ENCODE measurements at places on chromosomes 5 and 9. TPM values are rescaled to one million over a fixed set of nuclear protein-coding genes. Genes with fewer than 3 reads are reported as not detected.

The FBXO38 gene
- 32.9 TPM for total RNA-seq

The CD74 gene
- 3.8 TPM for total RNA-seq

The ACSL6 gene
- total RNA-seq, result 0.13 TPM

The ANKRD34B gene
- not detected for total RNA-seq

The ZNF782 gene
- 2.1 TPM for total RNA-seq

The STKLD1 gene
- under 0.01 TPM for total RNA-seq

The KLHL3 gene
- total RNA-seq, result 0.53 TPM

The ISOC1 gene
- 9.9 TPM for total RNA-seq

The SPATA24 gene
- 7.3 TPM for total RNA-seq

The DYNC2I2 gene
- total RNA-seq, result 27.4 TPM

The STK10 gene
- total RNA-seq, result 12.6 TPM

The PAEP gene
- total RNA-seq, result not detected

The PFN3 gene
- not detected for total RNA-seq

The NR2F1 gene
- total RNA-seq, result 1.6 TPM

The SARDH gene
- total RNA-seq, result under 0.01 TPM

The ZNF883 gene
- total RNA-seq, result 1.2 TPM

The CDH10 gene
- not detected for total RNA-seq

The TMEM245 gene
- 37.1 TPM for total RNA-seq

The SLC1A1 gene
- total RNA-seq, result 1.4 TPM

The IFNA21 gene
- not detected for total RNA-seq

The IL13 gene
- not detected for total RNA-seq

The CCNO gene
- 1.8 TPM for total RNA-seq

The C5orf52 gene
- not detected for total RNA-seq

The ZNF483 gene
- total RNA-seq, result 0.26 TPM

The PCDHGB6 gene
- 1.5 TPM for total RNA-seq

The PDGFRB gene
- total RNA-seq, result 1.6 TPM

The PCDHB12 gene
- total RNA-seq, result 0.13 TPM

The C5orf58 gene
- total RNA-seq, result not detected

The SH2D3C gene
- total RNA-seq, result not detected

The PCDHGC4 gene
- 0.90 TPM for total RNA-seq

The PFDN1 gene
- total RNA-seq, result 34.5 TPM

The CNTFR gene
- not detected for total RNA-seq

The FBXL7 gene
- total RNA-seq, result 0.26 TPM

The IL7R gene
- total RNA-seq, result not detected

The ABCA1 gene
- total RNA-seq, result 34.2 TPM

The LHX3 gene
- total RNA-seq, result not detected

The CRB2 gene
- total RNA-seq, result not detected

The CFAP157 gene
- not detected for total RNA-seq

The PCDHB10 gene
- 0.13 TPM for total RNA-seq

The EXD3 gene
- total RNA-seq, result 10.8 TPM

The CCL21 gene
- total RNA-seq, result not detected

The RXRA gene
- total RNA-seq, result 21.3 TPM

The ADGRV1 gene
- 3.3 TPM for total RNA-seq

Measured in bronchial epithelial cell (primary cell).